GM20000 (cell line): ENCODE measurements at places on chromosomes 4 and X.

DNA sequence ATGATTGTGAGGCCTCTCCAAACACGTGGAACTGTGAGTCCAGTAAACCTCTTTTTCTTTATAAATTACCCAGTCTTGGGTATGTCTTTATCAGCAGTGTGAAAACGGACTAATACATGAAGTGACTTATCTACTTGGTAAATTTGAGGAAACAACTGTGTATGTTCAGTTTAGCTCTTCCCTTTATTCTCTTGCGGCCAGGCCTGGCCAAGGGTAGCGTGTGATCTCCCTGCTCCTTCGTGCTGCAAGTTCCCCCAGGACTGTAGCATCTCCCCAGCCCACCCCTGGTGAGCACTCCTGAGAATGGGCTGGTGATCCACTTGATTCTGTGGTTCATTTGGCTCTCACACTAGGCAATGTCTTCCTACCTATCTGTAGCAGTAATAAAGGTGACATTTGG, 53.2 kb upstream of the CHRNA9 start:
- DNase-seq = no peak

GRCh38 chr4:63620271-63620670, 789.0 kb downstream of the TECRL start:
- DNase-seq = no peak

DNA sequence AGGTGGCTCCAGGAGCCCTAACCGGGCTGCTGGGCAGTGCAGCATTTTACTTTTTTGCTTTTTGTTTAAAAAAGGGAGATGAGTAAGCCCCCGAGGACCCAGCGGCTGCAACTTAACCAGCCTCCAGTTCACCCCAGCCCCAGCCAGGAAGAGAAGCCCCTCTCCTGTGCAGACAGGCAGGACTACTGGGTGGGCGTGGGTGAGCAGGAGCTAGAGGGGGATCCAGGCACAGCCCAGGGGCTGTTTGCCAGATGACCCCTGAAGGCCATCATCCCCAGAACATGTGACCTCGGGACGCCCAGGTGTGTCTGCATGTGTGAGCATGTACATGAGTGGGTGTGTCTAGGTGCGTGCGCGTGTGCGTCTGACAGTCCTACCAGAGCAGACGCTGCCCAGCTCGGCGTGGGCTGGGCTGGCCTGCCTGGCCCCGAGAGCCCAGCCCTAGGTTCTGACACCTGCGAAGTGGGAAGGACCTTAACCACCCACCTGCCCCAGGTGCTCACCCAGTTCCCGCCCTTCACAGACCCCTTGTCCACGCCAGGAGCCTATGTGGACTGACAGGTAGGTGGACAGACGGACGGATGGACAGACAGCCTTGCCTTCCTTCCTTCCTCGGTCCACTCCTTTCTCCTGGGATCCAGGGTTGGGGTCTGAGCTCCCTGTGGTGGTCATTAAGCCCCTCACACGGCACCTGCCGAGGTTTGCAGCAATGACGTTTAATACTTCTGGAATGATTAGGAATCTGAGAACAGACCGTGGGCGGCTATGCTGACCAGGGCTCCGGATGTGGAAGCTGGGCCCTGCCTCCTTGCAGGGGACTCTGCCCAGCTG, 7.8 kb upstream of the HAUS3 start:
- DNase-seq = peak; percentile 13

- DNase-seq = no peak
Observed at GRCh38 chr4:89077761-89078160, 20.8 kb upstream of the FAM13A start.

GRCh38 chrX:26631385-26631784, 415.4 kb downstream of the MAGEB5 start:
- DNase-seq = no peak

DNA sequence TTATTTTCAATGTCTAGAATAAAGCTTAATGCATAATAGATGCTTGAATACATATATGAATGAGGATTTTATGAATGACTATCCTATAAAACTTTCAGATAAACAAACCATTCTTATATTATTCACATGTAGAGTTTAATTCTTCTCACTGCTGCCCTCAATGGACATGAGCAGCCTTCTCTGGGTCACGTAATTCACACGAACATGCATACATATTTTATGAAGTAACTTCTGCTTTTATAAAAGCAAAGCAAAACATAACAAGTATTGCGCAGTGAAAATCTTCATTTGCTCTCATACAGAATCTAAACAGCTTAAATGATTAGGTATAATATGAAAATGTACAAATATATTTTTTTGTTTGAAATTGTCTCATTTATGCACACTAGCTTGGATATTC, 116.7 kb downstream of the TMA16 start:
- DNase-seq = no peak

GRCh38 chrX:11423362-11423818, 130.2 kb downstream of the AMELX start:
- DNase-seq = peak; percentile 40
